ENCODE measurements at places on chromosomes 5 and 9. TPM values are rescaled to one million over a fixed set of nuclear protein-coding genes. Genes with fewer than 3 reads are reported as not detected.

- DNase-seq: no peak
These were observed 68.5 kb downstream of the GLDC start for GRCh38 chr9:6576987-6577386.

- no peak for DNase-seq
These were observed 288.1 kb upstream of the PTGER4 start for GRCh38 chr5:40391642-40392041.

The PRELID1 gene
- total RNA-seq: 80.6 TPM

- DNase-seq: peak; percentile 87
These were observed at the start of gene TNFSF8 for GRCh38 chr9:114930056-114930812. TNFSF8 (minus strand) TSS chr9:114930591; CDS start chr9:114930303, 288 bp downstream.

DNA sequence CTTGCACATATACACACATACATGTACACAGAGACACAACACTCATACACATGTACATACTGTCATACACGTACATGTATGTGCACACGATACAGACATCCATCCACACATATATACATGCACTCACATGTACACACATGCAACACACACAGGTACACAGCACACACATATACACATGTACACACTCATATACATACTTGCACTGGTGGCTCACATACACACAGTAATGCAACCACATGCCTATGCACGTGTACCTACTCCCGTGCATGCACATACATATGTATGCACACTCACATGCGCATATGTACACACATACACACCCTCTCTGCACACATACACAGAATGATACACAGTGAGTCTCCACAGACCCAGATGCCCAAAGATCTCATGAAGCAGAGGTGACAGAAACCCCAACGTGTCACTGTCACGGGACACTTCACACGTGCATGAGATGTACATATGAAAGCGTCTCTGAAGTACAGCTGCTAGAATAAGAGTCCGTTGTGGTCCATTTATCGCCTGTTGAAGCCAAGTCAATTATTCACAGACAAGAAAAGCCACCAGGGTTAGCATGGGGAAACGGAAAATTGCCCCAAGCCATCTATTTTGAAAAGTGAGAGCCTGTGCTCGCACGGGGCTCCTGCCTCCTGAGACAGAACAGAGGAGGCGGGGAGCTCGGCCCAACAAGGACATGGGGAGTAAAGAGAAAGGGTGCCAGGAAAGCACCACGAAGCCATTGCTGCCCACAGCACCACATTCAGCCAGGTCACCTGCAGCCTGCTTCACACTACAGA lies 24.9 kb downstream of the LPCAT1 start:
- DNase-seq: no peak

- DNase-seq: peak; percentile 79
These were observed 55.0 kb upstream of the KCNMB1 start for GRCh38 chr5:170444181-170444580.

GRCh38 chr5:52956915-52957747 lies 32.0 kb upstream of the ITGA2 start:
- DNase-seq: no peak

All from esophagus muscularis mucosa (tissue), 4 donors.